Activated gamma-delta T cell treated with Interleukin-2 at 50 U/mL for 16 hours (primary cell): ENCODE measurements at places on chromosomes 2 and 18.

GRCh38 chr18:53883771-53884170 is 340.7 kb downstream of the MBD2 start:
- DNase-seq = no peak

DNA sequence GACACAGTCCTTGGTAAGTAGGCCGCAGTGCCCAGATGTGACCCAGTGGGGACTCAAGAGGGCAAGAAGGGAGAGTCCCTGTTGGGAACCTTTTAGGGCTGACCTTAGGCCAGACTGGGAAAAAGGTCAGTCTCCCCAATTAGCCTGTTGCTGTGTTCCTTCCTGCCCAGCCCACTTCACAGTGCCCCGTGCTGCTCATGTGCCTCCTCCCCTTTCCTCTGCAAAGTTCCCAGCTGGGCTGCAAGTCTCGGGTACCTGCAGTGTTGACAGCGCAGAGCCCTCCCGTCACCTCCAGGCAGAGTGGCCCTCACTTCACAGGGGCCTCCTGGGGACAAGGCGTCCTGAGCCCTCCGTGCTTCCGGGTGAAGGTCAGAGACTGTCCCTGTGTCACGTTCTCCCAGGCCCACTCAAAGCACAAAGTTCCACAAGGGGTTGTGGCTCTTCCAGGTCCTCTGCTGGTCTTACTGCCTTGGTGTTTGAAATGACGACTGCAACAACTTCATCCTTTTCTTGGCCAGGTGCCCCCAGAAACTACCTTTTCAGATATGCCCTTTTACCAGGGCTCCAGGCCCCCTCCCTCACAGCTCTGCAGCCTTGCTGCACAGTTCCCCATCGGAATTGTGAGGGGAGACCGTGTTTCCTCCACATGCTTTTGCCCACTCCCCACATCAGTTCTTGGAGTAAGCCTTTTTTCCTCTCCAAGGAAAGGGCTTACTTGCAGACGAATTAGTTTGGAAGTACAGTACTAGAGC is 225.8 kb downstream of the ALPK2 start:
- DNase-seq = no peak

GRCh38 chr2:10345813-10346212 is 43.1 kb downstream of the HPCAL1 start:
- no peak for DNase-seq

DNA sequence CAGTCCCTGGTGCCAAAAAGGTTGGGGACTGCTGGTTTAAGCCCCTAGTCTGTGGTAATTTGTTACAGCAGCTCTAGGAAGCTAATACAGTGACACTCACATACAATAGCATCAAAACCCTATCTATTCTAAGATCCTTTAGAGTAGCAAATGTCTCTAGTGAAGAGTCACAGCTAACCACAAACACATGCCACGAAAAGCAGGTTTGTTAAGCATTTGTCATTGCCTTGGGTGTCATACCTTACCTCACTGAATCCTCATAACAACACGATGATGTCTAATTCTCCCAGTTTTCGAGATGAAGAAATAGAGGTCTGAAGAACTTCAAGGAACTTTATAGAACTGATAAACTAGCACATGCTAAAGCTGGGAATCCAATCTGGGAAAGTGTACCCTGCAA is 29.6 kb upstream of the RNF152 start:
- DNase-seq = no peak

GRCh38 chr2:48107326-48107925 is 201.1 kb upstream of the FBXO11 start:
- no peak for DNase-seq

GRCh38 chr2:230904856-230905447 is 20.1 kb downstream of the GPR55 start:
- no peak for DNase-seq

GRCh38 chr2:20561637-20562454 is 89.1 kb downstream of the HS1BP3 start:
- no peak for DNase-seq

GRCh38 chr2:27217173-27218121 is at the start of gene CAD:
TSS of gene CAD (plus strand) at chr2:27217369. CDS start at chr2:27217552, 183 bp downstream.
- peak; percentile 82 for DNase-seq

- no peak for DNase-seq
Measured at GRCh38 chr2:206858687-206859329, 80.5 kb upstream of the CPO start.

- DNase-seq = no peak
Measured at GRCh38 chr2:68907232-68907919, 36.2 kb upstream of the BMP10 start.

GRCh38 chr2:102138331-102138730 is 4.2 kb upstream of the IL1R1 start:
- DNase-seq = no peak

- no peak for DNase-seq
Measured at GRCh38 chr2:85648619-85649018, 19.4 kb downstream of the SFTPB start.

DNA sequence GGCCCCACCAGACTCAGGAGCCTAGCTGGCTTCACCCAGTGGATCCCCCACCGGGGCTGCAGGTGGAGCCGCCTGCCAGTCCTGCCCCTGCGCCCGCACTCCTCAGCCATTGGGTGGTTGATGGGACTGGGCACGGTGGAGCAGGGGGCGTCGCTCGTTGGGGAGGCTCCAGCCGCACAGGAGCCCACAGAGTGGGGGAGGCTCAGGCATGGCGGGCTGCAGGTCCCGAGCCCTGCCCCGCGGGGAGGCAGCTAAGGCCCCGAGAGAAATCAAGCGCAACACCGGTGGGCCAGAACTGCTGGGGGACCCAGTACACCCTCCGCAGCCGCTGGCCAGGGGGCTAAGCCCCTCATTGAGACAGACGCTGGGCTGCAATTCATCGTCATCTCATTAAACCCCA is 184.0 kb downstream of the SNTG2 start:
- DNase-seq = no peak

DNA sequence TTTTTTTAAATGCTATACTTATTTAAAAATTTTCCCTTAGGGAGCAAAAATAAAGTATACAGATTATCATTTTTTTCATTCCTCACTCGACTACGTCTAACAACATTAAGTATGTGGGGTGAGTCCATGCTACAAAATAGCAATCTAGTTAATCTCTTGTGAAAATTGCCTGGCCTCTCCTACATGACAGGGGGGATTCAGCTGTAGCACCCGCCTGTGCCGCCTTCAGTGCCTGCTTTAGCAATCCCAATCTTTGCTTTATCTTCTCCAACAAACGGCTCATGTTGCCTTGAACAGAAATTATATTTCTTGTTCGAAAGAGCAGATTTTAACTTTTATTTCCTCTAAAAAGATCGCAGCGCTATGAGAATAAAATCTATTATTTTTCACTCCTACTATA is 2.4 kb upstream of the SOX11 start:
- no peak for DNase-seq

- DNase-seq = no peak
Measured at GRCh38 chr2:21633466-21633865, 509.7 kb downstream of the TDRD15 start.

DNA sequence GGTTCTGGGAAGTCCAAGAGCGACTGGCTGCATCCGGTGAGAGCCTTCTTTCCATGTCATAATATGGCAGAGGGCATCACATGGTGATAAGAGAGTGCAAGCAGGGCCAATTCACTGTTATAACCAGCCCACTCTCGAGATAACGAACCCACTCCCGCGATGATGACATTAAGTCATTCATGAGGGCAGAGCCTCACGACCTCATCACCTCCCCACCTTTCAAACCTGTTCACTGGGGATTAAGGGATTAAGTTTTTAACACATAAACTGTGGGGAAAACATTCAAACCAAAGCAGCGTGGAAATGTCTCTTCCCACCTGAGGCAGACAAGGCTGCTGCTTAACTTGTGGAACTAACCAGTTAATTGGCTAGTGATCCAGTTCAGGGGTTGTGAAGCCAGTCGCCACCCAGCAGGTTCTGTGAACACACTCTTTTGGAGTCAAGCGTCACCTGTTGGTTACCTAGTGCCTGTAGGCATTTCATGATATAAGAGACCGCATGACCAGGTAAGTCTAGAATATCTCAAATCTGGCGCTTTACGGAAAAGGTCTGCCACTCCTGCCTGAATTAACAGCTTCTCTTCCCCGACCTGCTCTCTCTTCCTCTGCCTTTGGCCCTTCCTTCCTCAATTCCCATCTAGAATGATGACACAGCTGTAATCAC is 54.3 kb downstream of the EDAR start:
- no peak for DNase-seq

DNA sequence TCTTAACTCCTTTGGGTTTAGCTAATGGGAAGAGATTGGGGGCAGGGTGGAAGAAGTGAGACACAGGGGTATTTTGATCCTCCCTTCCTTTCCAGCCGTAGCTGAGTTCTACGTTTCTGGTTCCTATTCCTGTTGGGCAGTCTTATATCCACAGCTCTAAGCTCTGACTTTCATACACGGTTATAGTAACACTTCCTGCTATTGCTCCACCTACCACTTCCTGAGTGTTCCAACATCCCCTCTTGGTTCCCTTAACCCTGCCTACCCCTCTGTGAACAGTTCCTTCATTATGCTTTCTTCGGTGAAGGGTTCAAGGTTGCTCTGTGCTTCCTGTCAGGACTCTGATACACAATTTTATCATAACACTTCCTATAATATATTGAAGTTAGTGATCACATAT is 205.1 kb downstream of the DNAH7 start:
- no peak for DNase-seq

DNA sequence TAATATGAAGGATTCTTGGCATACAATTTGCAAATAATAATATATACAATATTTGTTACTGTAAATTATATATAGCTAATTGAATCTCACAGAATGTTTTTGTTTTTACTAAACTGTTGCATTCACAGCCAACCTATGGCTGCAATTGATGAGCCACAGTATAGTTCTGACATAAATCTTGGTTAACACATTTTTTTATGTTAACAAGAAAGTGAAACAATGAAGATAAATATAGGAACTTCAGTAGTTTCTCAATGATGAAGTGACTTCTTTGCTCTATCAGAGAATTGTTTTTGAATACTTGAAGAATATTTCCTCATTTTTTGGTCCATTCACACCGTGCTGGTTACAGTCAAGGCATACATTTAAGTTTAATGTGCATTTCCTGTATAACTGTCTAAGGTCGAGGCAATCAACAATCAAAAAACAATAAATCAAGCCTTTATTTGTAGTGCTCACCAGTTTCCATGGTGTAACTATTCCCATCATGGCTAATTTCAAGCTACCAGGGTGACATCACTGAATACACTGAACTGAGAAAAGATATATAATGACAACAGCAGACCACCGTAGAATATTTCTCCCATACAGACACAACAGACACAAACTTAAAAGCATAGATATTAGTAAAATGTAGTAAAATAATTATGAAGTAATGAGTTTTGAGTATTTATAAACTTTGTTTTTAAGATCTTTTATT is 12.9 kb upstream of the ETAA1 start:
- DNase-seq = no peak

- DNase-seq = no peak
Measured at GRCh38 chr2:23630961-23631360, 246.0 kb downstream of the KLHL29 start.

DNA sequence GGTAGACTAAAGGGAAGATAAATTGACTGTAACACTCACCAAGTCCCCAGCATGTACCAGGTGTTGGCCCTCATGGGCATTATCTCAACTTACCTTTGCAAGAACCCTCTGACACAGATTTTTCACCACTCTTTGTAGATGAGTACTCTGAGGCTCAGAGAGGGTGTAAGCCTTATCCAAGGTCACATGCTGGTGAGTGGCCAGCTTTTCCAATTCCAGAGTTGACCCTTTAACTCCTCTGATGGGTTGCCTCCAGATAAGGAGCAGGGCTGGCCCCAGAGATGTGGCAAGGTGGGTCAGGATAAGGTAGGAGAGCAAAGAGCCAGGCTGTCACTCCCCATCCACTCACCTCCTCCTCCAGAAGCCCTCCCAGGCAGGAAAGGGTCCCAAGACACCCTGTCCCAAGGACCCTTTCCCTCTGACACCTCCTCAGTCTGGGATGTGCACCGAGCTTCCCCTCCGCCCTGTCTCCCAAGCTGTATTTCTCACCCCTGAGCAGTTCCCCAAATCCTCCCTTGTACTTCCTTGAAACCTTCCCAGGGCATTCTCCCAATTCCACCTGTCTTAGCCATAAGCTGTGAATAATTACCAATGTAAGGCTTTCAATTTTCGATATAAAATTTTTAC is 165.9 kb downstream of the ZFP36L2 start:
- DNase-seq = no peak

DNA sequence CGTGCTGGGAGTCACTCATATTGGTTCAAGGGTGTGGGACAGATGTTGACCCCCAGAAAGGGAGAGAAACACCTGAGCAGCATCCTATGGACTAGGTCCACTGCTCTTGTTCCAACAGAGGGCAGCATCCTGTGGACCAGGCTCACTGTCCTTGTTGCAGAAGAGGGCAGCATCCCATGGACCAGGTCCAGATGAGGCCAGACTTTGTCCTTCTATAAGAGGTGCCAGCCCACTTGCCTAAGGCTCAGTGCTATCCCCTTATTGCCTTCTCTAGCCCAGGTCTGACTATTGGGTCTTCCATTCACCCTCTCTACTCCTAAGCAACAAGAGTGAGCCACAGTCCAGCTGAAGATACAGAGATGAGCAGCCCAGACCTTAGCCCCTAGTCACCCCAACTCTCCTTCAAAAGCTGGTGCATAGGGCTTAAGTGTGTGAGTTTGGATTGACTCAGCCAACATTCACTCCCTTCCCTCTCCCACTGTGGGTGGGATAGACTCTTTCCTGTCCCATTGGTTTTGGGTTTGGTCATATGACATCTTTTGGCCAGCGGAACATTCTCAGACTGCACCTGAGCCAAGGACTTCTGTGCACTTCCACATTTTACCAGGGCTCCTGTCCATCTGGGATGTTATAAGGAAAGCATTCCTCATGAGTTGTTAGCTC is 132.4 kb upstream of the GPC1 start:
- DNase-seq = no peak

DNA sequence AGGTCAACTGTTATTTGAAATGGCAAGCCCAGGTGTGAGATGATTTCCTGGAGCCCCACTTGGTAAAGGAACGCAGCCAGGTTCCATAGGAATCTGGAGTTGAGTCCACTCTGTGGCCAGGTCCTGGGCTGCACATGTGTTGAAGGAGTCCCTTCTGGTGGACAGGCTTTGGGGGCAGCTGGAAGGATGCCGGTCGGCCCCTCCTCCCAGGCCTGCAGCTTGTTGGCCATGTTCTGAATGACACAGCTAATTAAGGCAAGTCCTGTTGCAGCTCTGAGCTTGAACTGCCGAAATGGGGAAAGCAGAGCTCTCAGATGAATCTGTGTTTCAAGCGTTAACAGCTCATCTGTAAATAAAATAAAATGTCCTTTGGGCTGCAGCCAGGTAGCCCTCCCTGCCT is 23.8 kb downstream of the EN1 start:
- no peak for DNase-seq
